ENCODE measurements at places on chromosomes 13 and 19.

DNA sequence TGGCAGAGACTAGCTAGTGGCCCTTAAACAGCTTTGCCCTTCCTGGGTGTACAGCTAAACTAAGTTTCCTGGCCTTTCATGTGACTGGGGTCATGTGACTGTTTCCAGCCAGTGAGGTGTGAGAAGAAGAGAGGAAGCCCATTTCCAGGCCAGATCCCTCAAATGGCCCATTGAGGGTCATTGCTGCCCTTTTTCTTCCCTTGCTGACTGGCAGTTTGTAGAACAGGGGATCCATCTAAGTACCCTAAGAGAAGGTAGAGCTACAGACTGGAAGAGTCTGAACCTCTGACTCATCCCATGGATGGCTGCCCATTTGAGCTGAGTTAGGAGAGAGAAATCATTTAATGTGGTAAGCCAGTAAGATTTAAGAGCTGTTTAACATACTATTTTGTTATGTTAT, 2.8 kb downstream of the SWSAP1 start:
- no peak for DNase-seq

DNA sequence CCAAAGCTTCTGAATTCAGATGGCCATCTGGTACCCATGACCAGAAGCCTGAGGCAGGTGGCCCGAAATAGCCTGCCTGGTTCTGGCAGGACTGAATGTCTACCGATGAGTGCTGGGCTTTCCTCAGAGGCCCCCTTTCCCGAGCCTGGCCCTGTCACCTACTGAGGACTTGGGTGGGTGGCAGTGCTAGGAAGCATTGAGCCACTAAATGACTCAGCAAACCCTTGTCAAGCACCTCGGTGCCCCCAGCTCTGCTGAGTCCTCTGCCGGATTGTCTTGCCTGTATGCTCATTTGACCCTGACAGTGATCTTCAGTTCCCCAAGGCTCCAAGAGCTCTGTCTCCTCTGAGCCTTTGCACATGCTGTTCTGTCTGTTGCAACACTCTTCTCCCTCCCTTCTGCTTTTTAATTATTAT, 17.9 kb downstream of the PPP1R37 start:
- DNase-seq, result no peak

DNA sequence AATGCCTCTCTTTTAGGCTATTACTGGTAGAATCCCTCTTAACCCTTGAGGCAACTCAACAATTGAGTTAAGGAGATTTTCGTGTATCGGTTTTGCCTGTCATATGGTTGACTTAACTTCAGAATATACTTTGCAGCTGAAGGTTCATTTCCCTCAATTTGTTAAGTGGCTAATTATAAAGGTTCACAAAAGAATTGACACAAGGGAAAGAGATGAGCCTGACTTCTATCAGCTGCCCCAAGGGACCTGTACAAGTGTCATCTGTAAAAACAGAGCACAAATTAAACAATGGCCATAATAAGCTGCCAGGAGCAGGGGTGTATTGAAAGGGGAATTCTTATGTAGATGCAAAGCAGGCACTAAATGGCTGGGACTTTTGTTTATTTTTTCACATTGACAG, 334.8 kb upstream of the OBI1 start:
- no peak for DNase-seq

DNA sequence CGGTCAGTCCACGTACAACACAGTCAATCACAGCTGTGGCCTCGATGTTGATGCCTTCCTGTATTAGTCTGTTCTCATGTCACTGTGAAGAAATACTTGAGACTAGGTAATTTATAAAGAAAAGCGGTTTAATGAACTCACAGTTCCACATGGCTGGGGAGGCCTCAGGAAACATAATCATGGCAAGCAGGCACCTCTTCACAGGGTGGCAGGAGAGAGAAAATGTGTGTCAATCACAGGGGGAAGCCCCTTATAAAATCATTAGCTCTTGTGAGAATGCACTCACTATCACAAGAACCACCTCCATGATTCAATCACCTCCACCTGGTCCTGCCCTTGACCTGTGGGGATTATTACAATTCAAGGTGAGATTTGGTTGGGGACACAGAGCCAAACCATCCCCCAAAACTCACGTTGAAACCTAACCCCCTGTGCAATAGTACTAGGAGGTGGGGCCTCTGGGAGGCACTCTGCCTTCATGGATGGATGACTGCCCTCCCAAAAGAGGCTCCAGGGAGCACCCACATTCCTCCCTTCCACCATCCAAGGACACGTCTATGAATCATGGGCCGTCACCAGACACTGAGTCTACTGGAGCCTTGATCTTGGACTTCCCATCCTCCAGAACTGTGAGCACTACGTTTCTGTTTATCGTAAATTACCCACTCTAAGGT, 2.3 kb upstream of the PROZ start:
- DNase-seq, result no peak

DNA sequence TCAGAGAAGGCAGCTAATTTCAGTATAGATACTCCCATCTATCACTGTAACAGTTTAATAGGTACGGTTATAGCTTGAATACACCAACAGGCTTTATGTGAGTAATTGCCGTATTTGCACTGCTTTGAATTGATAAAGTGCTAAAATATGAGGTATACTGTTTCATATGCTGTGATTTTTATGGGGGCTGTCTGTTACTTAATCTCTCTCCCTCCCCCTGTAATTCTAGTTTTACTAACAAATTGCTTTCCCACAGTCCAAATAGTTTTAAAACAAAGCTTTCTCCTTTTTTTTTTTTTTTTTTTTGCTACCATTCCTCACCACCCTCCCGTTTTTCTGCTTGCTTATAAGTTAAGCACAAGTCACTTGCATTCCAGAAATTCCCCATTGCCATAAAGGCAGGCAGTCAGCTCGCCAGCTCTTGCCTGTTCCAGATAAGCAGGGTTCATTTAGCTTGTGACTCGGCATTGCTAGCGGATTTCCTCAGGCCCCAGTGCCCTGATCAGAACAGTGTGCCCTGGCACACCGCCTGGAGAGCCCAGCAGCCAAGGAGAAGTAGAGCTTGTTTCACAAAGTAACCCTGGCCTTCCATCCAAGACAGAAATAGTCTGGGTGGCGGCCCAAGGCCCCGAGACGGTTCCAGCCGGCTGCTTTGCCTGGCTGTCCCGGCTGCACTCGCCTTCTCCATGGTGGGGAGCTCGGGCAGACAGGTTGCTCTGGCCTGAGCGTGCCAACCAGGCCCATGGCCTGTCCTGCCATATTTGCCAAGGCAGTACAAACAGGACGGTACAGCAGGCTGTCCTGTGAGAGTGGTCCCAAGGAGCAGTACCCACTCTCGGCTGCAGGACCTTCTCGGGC, 43.5 kb upstream of the NPAS1 start:
- DNase-seq, result no peak

DNA sequence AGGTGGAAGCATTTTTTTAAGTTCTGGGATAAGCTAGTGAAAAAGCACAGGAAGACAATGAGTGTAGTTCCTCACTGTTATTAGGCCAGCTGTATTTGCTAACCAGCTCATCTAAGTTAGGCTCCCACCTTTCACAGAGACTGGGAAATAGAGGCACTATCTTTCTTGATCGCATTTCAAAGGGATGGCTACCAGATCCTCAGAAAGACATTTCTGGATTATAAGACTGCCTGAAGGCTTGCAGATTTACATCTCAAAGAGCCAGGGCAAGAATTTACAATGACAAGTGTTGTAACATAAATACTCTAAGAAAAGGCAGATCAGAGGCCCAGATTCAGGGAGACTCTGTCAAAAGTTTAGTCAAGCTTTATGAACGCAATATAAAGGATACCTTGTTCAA, 1005.5 kb downstream of the PCDH9 start:
- no peak for DNase-seq

DNA sequence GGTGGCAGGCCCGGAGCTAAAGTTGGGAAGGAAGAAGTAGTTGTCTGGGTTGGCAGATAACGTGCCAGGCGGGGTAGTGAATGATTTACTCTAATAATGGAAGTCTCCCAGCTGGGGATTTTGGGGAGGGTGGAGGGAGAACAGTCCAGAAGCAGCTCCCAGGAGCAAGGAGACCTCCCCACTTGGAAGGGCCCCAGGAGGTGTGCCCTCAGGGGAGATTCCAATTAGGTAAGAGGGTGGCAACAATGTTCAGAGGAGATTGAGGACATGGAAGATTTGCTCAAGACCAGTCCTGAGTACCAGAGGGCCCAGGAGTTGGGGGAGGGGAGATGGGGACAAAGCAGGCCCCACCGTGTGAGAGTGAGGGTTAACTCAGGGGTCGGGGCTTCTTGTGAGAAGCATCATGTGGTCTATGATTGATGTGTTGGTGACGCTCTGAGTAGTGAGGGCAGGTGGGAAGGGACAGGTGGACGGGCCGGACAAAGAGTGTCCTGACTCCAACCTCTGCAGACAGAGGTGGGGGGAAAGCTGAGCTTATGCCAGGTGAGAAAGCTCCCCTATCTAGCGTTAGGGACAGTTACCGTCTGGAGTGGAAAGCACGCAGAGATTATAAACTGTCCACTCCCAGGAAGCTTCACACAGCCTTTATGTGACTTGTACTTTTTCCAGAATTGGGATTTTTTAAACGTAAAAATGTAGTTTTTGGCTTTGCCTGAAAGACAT, 3.5 kb downstream of the SPINT2 start:
- no peak for DNase-seq

- no peak for DNase-seq
Measured at GRCh38 chr19:53161123-53161522, 2.3 kb upstream of the ZNF347 start.
